ENCODE measurements at places on chromosomes 2 and 18.
A peak's percentile ranks its signal among the peaks of the same experiment; 100 is the strongest.

GRCh38 chr2:28219758-28220368 lies 172.8 kb upstream of the FOSL2 start:
- no peak for DNase-seq

GRCh38 chr2:207873794-207874193 lies 104.1 kb upstream of the FZD5 start:
- no peak for DNase-seq

DNA sequence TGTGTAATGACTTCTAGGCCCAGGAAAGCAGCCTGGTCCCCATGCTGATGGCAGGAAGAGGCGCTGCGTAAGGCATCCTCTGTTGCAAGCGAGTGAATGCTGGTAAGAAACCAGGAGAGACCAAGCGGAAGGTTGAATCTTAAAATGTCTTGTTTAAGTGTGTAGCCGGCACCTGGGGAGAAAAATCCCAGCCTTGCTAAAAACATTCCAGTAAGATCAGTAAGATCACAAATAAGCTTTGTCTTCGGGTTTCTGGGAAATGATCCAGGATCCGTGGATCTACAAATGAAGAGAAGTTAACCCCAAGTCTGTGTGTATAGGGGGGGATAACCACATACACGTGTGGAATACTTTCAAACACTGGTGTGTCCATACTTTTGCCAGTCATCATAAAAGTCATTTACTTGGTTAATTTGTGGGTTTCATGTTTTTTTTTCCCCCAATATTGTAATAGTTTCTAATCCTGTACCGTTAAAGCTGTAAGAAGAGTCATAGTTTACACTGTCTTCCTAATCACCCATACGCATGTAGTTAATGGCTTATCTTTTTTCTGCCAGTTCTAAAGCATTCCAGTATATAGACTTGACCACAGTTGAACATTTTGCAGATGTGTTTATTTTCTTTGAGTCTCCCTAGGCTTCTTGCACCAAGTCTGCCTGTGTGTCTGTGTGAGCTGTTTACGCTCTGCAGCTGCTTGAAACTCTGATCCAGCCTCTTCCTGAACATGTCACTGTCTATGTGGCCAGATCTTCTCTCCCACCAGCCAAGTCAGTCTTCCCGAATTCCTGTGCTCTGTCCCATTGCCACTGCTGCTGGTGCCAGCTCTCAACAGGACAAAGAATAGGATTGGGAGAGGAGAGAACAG lies 135.9 kb upstream of the ARL4C start:
- no peak for DNase-seq

DNA sequence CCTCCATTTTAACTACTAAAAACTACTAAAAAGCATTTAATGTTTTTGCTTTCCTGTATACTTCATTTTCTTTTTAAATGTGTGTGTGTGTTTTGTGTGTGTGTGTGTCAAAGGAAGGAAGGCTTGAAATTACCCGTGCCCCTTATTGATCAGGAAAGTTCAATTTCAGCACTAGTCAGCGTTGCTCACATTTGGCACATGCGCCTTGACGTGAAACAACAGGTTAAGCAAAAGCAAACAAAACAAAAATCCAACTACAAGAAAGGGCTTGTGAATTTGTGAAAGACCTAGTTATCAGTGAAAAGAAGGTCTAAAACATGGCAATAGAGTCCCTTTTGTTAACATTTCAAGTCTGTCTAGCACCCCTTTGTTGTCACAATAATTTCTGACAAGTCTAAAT lies 72.5 kb downstream of the KCNH7 start:
- no peak for DNase-seq

DNA sequence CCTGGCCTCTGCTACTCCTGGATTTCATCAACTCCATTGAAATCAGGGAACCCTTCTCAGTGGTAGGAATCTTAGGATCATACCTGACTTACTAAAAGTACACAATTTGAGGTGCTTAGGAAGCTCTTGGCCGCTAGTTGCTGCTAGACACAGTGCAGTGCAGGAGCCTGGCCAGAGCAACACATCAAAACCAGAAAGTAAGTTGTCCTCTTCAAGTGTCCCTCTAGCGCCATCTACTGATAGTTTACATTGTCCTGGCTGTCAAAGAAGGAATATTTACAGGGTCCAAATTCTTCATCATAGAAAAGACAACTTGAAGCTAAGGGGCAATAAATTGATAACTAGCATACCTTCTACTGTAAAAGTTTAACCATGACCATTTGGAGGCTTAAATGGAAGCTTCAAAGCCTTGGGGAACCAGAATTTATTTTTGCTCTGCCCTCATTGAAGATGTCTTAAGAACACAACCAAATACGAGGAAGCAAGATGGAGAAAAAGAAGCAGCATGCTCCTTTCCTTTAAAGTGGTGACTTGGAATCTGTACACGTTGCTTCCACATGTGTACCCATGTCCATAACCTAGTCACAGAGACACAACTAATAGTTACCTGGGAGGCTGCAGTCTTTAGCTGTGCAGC lies 889.1 kb upstream of the GCFC2 start:
- peak; percentile 14 for DNase-seq

DNA sequence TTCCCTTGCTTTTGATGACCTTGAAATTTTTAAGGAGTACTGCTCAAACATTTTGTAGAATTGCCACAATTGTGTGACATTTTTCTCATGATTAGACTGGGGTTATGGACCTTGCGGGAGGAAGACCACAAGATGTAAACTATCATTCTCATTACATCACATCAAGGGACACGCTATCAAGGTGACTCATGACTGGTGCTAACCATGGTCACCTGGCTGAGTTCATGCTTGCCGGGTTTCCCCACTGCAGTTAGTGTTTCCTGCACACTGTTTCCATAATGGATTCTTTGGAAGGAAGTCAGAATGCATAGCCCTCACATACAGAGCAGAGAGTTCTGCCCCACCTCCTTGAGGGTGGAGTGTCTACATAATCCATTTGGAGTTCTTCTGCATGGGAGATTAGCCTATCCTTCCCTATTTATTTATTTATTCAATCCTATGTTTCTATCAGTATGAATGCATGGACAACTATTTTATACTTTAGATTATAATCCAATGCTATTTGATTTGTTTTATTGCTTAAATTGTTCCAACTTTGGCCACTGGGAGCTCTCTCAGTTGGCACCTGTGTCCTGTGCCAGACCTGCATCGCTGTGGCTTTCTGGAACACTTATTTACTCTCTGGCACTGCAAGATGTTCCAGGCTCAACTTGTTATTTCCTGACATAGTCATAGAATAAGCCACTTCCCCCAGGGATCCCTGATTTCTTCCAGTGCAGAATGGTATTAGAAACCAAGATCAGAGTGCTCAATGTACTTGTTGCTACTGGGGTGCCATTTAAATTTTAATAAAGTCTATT lies 6.0 kb downstream of the MC2R start:
- no peak for DNase-seq

- no peak for DNase-seq
Observed at GRCh38 chr18:3794537-3795348, 344.8 kb downstream of the TGIF1 start.
